ENCODE measurements at places on chromosomes 1 and 21.

DNA sequence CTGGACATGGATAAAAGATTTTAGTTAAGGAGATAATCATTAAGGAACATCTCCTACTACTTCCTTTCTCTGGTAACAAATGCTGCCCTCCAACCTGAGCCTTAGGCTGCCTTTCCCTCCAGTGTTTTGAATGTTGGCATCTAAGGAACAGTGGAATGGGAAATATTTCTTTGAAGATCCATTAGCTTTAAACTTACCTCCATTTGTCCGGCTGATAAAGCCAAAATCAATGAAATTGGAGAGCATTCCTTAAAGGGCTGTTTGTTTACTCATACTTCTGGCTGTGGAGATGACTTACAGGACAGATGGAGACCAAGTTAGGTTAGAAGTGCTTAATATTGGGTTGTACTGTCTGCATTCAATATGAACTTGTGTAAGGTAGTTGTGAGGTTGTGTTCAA is 439.1 kb downstream of the PLA2G4A start:
- DNase-seq: no peak

GRCh38 chr1:153178922-153179321 is 24.3 kb upstream of the LELP1 start:
- no peak for DNase-seq

DNA sequence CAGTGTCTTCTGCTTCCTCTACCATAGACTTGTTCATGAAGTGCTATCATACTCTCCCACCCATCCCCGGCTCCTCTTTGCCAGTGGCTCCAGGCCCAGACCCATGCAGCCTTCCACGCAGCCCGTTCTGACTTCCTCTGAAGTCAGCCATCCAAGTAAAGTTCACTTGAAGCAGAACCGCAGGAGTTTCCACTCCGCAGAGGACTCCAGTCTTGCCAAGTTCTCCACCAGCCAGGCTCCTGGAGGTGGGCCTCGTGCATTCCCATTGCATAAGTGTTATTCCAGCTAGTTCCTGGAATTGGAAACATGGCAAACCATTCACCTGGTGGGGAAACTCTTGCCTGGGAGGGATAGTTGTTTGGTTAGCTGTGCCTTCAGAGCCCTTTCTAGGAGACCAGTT is 185.1 kb downstream of the PLPP3 start:
- no peak for DNase-seq

- DNase-seq: no peak
Observed at GRCh38 chr1:211017075-211017718, 116.8 kb downstream of the KCNH1 start.

- DNase-seq: no peak
Observed at GRCh38 chr1:204335085-204335484, 24.6 kb downstream of the PLEKHA6 start.

GRCh38 chr1:233081735-233082134 is 131.3 kb downstream of the NTPCR start:
- no peak for DNase-seq

DNA sequence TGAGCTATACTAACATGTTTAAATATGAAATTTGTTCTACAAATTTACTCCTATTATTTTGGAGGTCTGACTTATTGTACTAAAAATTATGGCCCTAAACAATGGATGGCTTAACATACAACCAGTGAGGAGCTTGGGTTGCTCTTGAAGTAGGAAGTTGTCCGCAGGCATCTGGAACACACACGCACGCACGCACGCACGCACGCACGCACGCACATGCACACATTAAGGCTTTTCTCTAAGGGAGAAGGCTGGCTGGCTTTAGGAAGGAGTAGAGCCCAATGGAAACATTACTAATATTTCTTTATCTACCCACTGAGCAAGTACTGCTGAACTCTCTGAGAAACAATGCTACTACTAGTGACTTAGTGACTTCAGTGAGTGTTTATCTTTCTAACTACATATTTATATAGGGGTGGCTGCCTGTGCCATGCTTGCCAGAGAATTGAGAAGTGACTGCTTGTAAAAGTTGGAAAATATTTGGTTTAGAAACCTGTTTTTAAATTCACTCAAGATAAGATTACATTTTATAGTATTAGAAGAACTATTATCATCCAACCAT is 16.2 kb upstream of the ARHGAP29 start:
- DNase-seq: no peak

DNA sequence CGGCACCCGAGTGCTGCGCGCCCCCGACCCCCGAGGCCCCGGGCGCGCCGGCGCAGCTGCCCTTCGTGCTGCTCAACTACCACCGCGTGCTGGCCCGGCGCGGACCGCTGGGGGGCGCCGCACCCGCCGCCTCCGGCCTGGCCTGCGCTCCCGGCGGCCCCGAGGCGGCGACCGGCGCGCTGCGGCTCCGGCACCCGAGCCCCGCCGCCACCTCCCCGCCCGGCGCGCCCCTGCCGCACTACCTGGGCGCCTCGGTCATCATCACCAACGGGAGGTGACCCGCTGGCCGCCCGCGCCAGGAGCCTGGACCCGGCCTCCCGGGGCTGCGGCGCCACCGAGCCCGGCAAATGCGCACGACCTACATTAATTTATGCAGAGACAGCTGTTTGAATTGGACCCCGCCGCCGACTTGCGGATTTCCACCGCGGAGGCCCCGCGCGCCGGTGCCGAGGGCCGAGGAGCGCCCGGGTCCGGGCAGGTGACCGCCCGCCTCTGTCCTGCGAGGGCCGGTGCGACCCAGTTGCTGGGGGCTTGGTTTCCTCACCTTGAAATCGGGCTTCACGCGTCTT is 49.0 kb downstream of the SIM2 start:
- DNase-seq: no peak

- DNase-seq: no peak
Observed at GRCh38 chr1:248140846-248141245, 4.1 kb upstream of the OR2M5 start.

- no peak for DNase-seq
Observed at GRCh38 chr1:83697961-83698360, 301.0 kb downstream of the TTLL7 start.

Measured in T-helper 17 cell (primary cell).